ENCODE measurements at places on chromosomes 11 and 22. TPM values are rescaled to one million over a fixed set of nuclear protein-coding genes. Genes with fewer than 3 reads are reported as not detected.

GRCh38 chr22:50292643-50293440 lies 14.6 kb downstream of the PLXNB2 start:
- DNase-seq, result no peak

- no peak for DNase-seq
Measured at GRCh38 chr11:13550761-13551160, 55.0 kb upstream of the PTH start.

DNA sequence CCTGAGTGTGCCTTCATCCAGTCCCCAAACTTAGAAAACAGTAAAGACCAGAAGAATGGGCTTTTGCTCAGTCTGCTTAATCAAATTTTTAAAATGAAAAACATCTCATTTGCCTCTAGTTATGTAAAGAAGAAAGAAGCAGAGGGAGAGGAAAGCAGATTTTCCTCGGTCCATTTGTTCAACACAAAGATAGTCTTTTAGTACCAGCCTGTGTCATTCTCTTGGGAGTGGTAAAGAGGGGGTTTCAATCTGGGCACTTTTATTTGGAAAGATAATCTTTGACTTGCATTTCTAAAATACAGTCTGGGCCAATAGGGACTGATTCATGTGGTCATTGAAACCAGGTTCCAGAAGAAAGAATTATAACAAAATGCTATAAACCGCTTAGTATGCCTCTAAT lies 29.5 kb downstream of the KREMEN1 start:
- no peak for DNase-seq

DNA sequence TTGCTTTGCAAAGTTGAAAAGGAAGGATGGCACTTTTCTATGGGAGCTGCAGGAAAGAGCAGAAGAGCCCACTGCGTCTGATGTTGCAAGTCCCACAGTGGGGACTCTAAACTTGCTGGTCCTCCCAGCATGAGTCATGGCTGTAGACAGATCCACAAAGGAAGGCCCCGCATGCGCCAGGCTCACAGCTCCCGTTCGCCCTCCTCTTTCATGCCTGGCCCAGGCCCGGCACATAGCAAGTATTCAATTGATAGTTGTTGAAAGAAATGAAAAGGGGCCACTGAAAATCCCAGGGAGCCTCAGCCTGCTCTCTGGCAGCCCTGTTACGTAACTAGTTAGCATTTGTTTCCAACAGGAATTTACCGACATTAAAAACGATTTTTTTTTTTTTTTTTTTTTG lies 18.9 kb downstream of the AP1B1 start:
- DNase-seq, result no peak

GRCh38 chr11:80816454-80816847 lies 1375.6 kb upstream of the TENM4 start:
- DNase-seq, result no peak

GRCh38 chr22:40605761-40606160 lies 30.8 kb downstream of the MRTFA start:
- DNase-seq, result no peak

Gene DDI1
- total RNA-seq, result not detected

Gene OVCH2
- 1.5 TPM for total RNA-seq

Gene VPS51
- 333 TPM for total RNA-seq

Gene ANO3
- 0.71 TPM for total RNA-seq

Gene TUBA8
- 0.41 TPM for total RNA-seq

Measured in thoracic aorta (tissue), 2 donors.